GM12892 (cell line): ENCODE measurements at places on chromosomes 1 and 21.

- no peak for DNase-seq
Measured at GRCh38 chr1:15709226-15709625, 25.1 kb downstream of the PLEKHM2 start.

- DNase-seq: no peak
Measured at GRCh38 chr1:145740269-145740668, 21.0 kb downstream of the CD160 start.

DNA sequence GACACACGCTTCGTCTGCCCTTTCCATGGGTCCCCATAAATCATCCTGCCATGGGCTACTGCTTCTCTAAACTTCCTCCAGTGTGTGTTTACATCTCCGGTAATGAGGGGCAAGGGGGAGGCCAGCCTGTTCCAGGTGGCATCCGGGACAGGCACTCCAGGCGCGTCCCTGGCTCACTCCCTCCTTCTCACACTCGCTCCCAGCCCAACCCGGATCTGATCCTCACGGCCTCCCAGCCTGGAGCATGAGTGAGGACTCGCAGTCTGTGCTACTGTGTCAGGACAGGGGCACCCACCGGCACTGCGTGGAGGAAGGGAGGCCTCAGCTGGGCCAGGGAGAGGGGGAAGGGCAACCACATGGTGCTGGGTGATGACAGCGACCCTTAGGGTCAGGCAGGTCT lies 225.4 kb downstream of the TRABD2B start:
- DNase-seq: no peak

DNA sequence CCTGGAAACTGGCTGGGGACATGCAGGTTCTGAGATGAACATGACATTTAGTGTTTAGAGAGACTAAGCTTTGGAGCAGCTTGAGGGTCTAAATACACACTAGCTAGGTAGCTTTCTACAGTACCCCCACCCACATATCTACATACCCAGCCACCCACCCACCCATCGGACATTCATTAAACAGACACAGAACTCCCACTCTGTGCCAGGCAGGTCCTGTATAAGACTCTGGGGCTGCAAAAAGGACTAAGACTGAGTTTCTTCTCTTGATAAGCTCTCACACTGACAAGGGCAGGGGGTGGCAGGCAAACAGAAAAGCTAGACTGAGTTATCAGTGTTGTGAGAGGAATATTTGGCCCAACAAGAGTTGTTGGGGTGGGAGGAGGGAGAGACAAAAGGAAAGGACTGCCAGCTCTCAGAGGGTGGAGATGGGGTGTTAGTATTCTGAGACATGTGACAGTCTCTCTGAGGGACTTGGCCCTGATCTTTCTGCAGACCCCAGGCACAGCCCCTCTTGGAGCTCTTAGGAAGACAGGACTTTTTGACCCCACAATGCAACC lies 6.8 kb downstream of the MAP7D1 start:
- DNase-seq: no peak

DNA sequence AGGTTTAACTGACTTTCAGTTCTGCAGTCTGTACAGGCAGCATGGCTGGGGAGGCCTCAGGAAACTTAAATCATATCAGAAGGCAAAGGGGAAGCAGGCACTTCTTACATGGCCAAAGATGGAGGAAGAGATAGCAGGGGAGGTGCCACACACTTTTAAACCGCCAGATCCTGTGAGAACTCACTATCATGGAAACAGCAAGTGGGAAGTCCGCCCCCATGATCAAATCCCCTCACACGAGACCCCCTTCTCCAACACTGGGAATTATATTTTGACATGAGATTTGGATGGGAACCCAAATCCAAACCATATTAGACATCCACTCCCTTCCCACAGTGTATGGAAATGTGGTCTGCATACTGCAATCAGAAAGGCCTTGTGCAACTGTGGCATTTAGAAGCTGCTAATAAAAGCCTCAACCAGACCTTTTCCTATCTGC lies 148.2 kb downstream of the FCRL5 start:
- DNase-seq: no peak

- no peak for DNase-seq
Measured at GRCh38 chr1:89698624-89699023, 65.7 kb downstream of the LRRC8C start.

DNA sequence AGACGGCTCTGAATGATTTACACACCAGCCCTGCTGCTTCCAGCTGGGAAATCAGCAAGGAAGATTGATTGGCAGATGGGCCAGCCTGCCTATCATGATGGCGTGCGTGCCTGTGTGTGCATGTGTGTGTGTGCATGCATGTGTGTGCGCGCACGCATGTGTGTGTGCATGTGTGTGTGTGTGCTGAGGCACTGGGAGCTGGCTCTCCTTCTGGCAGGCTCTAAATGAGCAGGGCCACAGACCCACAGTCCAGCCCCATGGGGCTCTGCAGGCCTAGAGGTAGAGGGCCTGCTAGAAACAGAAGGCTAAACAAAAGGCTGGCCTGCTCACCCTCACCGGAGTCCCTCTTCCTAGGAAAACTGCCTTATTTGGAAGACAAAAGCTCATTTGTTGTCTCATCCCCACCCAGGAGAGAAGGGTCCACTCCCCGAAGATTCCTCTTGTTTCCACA lies 6.0 kb downstream of the KLHDC8A start:
- no peak for DNase-seq

GRCh38 chr1:113912594-113913311 lies 7.6 kb downstream of the DCLRE1B start:
- DNase-seq: no peak

- no peak for DNase-seq
Measured at GRCh38 chr1:101262060-101262459, 25.2 kb downstream of the S1PR1 start.

GRCh38 chr21:36799869-36800268 lies 101.0 kb downstream of the SIM2 start:
- no peak for DNase-seq

DNA sequence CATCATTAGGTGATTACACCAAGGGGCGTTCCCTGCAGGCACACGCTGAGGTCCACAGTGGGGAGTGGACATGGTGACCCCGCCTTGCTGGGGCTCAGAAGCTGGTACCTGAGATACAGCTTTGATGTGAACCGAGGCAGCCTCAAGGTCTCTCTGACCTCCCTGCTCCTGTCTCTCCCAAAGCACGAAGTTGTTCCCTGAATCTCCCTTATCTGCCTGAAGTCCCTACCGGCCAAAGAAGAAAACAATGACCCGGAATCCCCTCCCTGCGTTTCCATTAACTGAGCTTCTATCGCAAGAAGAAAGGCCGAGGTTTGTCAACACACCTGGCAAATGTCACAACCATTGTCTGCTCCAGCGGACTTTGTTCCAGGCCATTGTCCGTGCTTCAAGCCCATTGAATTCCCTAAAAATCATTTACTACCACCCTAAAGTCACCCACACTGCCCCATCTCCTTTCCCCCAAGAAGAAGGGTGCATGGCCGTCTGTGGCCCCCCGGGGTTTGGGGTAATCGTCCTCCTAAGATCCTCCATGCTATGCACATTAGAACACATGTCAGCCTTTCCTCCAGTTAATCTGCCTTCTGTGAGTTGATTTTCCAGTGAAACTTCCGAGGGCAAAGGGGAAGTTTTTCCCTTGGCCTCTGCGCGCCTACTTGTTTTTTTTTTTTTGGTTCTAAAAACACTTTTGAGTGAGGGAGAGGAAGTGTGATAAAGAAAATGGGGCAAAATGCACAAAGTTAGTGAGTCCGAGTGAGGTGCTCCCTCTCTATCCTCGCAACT lies 48.1 kb upstream of the COL18A1 start:
- no peak for DNase-seq

GRCh38 chr21:28455253-28455600 lies 537.5 kb downstream of the LTN1 start:
- DNase-seq: no peak

- DNase-seq: no peak
Measured at GRCh38 chr1:29527314-29528004, 291.1 kb downstream of the PTPRU start.
